Panc1 (cell line): ENCODE measurements at places on chromosomes 3 and 15. TPM values are rescaled to one million over a fixed set of nuclear protein-coding genes. Genes with fewer than 3 reads are reported as not detected.
A peak's percentile ranks its signal among the peaks of the same experiment; 100 is the strongest.

Gene GPR62
- not detected for total RNA-seq

Gene PLCH1
- total RNA-seq = 0.03 TPM

Gene INSYN1
- 2.6 TPM for total RNA-seq

Gene CHRNA7
- 3.3 TPM for total RNA-seq

Gene CDC25A
- 12.8 TPM for total RNA-seq

Gene LRRC49
- total RNA-seq = 8.3 TPM

Gene CHRD
- 1.4 TPM for total RNA-seq

Gene GOLGA8O
- total RNA-seq = 0.69 TPM

Gene SPATA12
- 0.10 TPM for total RNA-seq

Gene ZNF609
- total RNA-seq = 47.2 TPM

Gene PODXL2
- 15.3 TPM for total RNA-seq

Gene PARP15
- 0.21 TPM for total RNA-seq

DNA sequence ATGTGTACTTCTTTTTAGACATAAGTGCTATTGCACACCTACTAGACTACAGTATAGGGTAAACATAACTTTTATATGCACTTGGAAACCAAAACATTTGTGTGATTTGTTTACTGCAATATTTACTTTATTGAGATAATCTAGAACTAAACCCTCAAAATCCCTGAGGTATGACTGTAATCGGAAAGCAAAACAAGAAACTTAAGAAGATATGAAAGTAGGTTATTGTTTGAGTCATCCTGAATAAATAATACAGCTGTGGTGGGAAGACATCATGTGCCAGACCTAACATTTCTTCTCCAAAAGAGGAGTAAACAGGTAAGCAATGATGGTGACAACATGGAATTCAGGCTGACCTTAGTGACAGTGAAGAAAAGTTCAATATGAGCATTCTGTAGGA, 765.5 kb downstream of the OTOL1 start:
- no peaks in the 10 kb centered on the region for H3K36me3 ChIP-seq
- H3K27ac ChIP-seq = no peak overlapping the region
- H3K4me1 ChIP-seq = no peaks in the 10 kb centered on the region
- no peak for DNase-seq
- no peak overlapping the region for H3K4me3 ChIP-seq

GRCh38 chr15:37652646-37653417, 281.6 kb upstream of the TMCO5A start:
- H3K36me3 ChIP-seq = no peaks in the 10 kb centered on the region
- DNase-seq = no peak
- H3K27me3 ChIP-seq = no peaks in the 10 kb centered on the region
- H3K4me1 ChIP-seq = no peaks in the 10 kb centered on the region

- H3K27ac ChIP-seq = no peak overlapping the region
- H3K4me3 ChIP-seq = no peak overlapping the region
- no peaks in the 10 kb centered on the region for H3K36me3 ChIP-seq
- H3K4me1 ChIP-seq = no peaks in the 10 kb centered on the region
Observed at GRCh38 chr15:35068846-35069475, 16.1 kb downstream of the NANOGP8 start.

DNA sequence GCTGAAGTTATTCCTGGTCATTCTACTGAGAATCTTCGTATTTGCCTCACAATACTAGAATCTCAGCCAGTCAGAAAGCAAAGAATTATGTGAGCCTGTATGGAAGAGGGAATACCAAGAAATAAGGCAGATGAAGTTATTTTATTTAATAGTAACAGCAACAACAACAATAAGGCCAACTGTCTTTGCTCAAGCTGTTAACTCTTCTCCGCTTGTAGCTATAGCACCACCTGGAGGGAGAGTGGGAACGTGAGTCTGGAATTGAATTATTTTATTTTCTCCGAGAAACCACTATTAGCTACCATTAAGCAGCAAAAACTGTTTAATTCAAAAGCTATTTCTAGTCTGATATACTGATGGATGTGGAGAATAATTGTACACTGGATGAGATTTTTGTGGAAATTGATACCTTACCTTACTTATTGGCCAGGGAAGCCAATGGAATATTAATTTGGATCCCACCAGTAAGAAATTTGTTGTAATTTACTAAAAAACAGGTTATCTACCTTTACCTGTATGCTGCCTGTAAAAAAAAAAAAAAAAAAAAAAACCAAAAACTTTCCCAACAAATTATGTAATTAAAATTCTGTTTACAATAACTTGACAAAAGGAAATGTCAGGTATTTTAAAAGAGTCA, 50.1 kb downstream of the CALML4 start:
- peaks cover 7% of the 10 kb centered on the region for H3K4me1 ChIP-seq
- H3K27ac ChIP-seq = peak overlapping the region; percentile 73
- peaks cover 11% of the 10 kb centered on the region for H3K36me3 ChIP-seq
- H3K27me3 ChIP-seq = no peaks in the 10 kb centered on the region

- no peak overlapping the region for H3K4me3 ChIP-seq
- no peak overlapping the region for H3K27ac ChIP-seq
- no peak for DNase-seq
Observed at GRCh38 chr3:179512378-179512777, 50.3 kb upstream of the ACTL6A start.

DNA sequence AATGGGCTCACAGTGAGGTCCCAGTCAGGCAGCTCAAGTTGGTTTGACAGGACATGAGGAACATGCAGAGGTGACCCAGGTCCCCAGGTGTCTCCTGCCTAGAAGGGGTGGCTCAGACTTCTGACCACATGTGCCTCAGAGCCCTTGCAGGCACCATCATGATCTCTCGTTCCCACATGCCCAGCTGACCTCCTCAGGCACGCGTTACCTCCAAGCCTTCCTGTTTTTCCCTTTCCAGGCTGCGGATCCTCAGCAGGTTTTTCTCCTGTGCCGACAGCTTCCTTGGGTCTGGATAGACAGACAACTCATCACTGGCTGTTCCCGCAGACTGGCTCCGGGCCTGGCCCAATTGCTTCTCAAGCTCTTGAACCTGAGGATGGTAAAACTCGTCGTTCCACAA, 30.4 kb downstream of the CCDC13 start:
- H3K27ac ChIP-seq = no peak overlapping the region
- DNase-seq = no peak
- H3K4me3 ChIP-seq = no peak overlapping the region
- H3K27me3 ChIP-seq = no peaks in the 10 kb centered on the region
- H3K36me3 ChIP-seq = no peaks in the 10 kb centered on the region
- H3K4me1 ChIP-seq = no peaks in the 10 kb centered on the region

DNA sequence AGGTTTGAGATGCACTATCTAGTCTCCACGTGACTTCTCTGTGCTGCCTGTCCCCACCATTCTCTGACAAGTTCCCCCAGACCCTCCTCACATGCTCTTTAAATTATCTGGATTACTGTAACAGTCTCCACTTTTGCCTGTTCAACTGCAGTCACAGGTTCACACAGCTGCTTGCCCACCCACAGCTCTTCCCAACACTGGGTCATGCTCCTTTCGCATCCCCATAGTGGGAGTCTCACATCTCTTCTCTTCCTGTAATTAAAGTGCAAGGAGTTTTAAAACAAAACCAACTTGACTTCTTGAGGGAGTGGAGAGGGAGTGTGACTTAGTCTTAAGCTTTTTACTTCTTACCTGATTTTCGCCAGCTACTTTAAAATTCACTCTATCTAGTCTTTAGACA, 178.8 kb downstream of the PLCL2 start:
- H3K36me3 ChIP-seq = no peaks in the 10 kb centered on the region
- H3K27me3 ChIP-seq = no peaks in the 10 kb centered on the region
- no peak for DNase-seq
- H3K4me3 ChIP-seq = no peak overlapping the region
- H3K4me1 ChIP-seq = no peaks in the 10 kb centered on the region

DNA sequence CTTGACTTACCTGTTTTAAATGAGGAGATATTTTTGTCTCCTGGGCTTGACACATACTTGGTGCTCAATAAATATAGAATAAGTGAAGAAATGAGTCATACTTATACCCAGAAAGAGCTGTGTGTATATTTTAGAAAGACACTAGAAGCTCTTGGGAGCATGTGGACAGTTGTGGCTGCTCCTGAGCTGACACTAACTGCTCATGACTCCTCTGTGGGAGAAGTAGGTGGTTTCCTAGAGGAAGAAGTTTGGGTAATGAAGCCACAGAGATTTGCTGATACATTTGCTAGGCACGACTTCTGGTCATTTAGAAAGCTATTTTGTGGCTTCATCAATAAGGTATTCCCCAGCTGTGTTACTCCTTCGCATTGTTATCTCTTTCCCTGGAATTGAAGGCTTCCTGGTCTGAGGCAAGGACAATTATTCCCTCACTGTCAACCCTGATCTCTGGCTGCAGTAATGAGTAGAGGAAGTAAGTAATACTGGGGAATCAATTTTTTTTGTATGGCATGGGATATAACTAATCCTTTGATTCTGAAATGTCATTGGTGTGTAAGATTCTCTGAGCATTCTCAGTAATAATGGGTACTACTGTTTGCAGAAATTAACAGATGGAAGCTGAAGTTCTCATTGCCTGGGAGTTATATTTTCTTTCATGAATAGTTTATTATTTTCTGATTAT, 79.6 kb upstream of the DCBLD2 start:
- peaks cover 3% of the 10 kb centered on the region; the same call in 1 of the 2 replicates for H3K4me1 ChIP-seq
- no peak overlapping the region for H3K4me3 ChIP-seq
- DNase-seq = no peak
- no peaks in the 10 kb centered on the region for H3K36me3 ChIP-seq
- H3K27me3 ChIP-seq = no peaks in the 10 kb centered on the region

DNA sequence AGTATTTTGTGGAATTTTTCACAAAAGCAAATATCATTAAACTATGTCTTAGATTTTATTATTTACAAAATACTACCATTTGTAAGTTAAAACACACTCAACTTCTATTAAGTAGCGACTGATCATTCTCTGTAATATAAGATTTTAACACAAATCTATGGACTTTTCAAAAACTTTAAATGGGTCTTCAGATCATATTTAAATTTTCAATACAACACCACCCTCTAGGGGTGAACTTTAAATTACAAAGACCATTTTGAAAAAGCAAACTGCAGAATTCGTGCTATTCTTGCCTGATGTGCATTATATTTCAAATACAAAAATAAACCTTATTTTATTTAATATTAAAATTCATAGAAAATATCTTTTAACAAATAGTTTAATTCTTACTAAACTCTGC, 8.2 kb upstream of the VGLL4 start:
- H3K4me1 ChIP-seq = peaks cover 12% of the 10 kb centered on the region
- no peak overlapping the region for H3K4me3 ChIP-seq
- no peaks in the 10 kb centered on the region for H3K27me3 ChIP-seq
- no peak for DNase-seq

- no peaks in the 10 kb centered on the region for H3K36me3 ChIP-seq
- H3K27ac ChIP-seq = no peak overlapping the region
- no peak for DNase-seq
Observed at GRCh38 chr15:31752065-31752762, 278.1 kb upstream of the CHRNA7 start.

DNA sequence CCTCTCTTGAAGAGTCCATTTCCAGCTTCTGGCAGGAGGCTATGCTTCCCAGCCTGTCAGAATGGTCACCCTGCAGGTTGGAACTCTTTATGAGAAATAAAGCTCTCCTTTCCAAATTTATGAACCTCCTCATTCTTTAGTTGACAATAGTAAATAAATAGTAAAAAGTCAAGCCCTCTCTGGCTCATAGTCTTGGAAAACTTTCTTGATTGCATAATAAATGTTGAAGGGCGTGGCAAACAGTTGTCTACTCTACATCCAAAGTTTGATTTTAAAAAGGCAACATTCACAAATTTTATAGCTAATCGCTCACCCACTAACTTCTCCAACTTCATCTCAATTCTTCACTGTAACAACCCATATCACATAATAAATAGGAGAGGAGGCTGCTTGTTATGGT, 58.8 kb downstream of the MCF2L2 start:
- no peak overlapping the region for H3K4me3 ChIP-seq
- no peaks in the 10 kb centered on the region for H3K36me3 ChIP-seq
- no peaks in the 10 kb centered on the region for H3K27me3 ChIP-seq
- no peak overlapping the region for H3K27ac ChIP-seq

DNA sequence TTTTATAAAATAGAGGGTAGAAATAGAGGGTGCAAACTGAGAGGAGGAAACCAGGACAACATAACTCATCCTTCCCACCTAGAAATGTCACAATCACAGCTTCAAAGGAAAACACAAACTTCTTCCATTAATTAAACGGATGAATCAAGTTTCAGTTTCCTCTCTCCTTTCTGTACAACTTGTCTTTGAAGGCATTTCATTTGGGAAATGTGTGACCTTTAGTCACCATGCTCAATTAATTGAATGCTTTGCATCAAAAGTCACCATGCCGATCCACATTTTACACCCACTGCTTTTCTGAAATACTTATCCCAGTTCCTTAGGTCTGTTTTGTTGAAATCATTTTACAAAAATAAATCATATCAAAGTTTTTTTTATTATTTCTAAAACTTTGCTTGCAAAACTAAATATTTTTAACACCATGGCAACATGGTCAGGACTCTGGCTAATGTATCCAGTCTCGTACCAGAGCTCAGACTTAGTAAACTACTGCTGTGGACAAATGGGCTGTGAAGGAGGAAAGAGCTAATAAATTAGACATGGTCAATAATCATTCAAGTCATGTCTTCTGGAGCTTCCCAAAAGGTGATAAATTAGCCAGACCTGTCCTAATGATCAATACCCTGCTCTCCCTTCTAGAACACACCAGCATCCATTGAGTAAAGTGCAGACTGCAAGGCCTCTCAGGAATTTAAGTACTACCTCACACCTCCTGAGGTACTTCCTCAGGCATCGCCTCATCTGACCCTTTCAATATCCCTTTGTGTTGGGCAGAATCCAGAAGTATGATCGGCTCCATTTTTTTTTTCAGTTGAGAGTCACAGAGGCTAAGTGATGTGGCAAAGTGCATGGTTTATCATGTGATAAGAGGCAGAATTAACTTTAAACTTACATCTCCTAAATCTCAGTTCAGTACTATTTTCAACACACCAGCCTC, 161.3 kb downstream of the GREM1 start:
- no peaks in the 10 kb centered on the region for H3K36me3 ChIP-seq
- no peaks in the 10 kb centered on the region for H3K4me1 ChIP-seq
- H3K4me3 ChIP-seq = no peak overlapping the region
- DNase-seq = no peak

GRCh38 chr3:64209866-64210621, 15.2 kb downstream of the PRICKLE2 start:
- no peaks in the 10 kb centered on the region for H3K27me3 ChIP-seq
- no peak overlapping the region for H3K27ac ChIP-seq
- no peaks in the 10 kb centered on the region for H3K36me3 ChIP-seq
- no peak for DNase-seq
- no peaks in the 10 kb centered on the region for H3K4me1 ChIP-seq

- no peak overlapping the region for H3K27ac ChIP-seq
- H3K36me3 ChIP-seq = no peaks in the 10 kb centered on the region; the same call in 1 of the 2 replicates
- H3K4me1 ChIP-seq = peaks cover 21% of the 10 kb centered on the region
- H3K27me3 ChIP-seq = no peaks in the 10 kb centered on the region
- no peak for DNase-seq
Observed at GRCh38 chr3:123089611-123090331, 22.9 kb downstream of the PDIA5 start.

GRCh38 chr15:95799286-95800200, 531.0 kb upstream of the NR2F2 start:
- DNase-seq = peak; percentile 38
- no peaks in the 10 kb centered on the region for H3K36me3 ChIP-seq
- no peak overlapping the region for H3K4me3 ChIP-seq
- no peaks in the 10 kb centered on the region for H3K27me3 ChIP-seq
- H3K27ac ChIP-seq = no peak overlapping the region
- no peaks in the 10 kb centered on the region for H3K4me1 ChIP-seq

GRCh38 chr3:182789371-182789770, 3.9 kb upstream of the ATP11B start:
- H3K4me3 ChIP-seq = no peak overlapping the region
- no peak for DNase-seq
- H3K27me3 ChIP-seq = peaks cover 3% of the 10 kb centered on the region; the same call in 1 of the 2 replicates
- H3K36me3 ChIP-seq = no peaks in the 10 kb centered on the region; the same call in 1 of the 2 replicates
- no peak overlapping the region for H3K27ac ChIP-seq
- no peaks in the 10 kb centered on the region for H3K4me1 ChIP-seq
